ENCODE measurements at places on chromosomes 13 and 19.

DNA sequence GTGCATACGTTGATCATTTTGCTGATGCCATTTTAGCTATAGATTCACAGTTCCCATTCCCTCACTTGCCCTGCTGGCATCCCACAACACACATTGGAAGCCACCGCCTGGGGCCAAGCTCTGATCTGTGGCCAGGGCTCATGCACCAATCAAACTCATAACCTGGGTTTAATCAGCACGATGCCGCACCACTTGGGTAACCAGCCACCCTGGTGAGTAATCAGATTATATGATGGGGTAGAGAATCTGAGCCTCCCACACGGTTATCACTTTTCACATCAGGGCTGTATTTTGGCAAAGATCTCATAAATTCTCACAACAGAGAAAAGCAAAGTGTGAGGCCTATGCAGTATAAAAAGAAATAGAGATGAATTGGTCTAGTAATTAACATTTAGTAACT is 66.0 kb upstream of the TNFRSF19 start:
- H3K27ac ChIP-seq, result no peak overlapping the region
- no peaks in the 10 kb centered on the region for H3K36me3 ChIP-seq
- H3K4me1 ChIP-seq, result no peaks in the 10 kb centered on the region
- no peak overlapping the region for H3K4me3 ChIP-seq

- H3K27me3 ChIP-seq, result no peaks in the 10 kb centered on the region
- no peak overlapping the region for H3K4me3 ChIP-seq
- peaks cover 15% of the 10 kb centered on the region for H3K4me1 ChIP-seq
- H3K36me3 ChIP-seq, result peaks cover 41% of the 10 kb centered on the region
- no peak for DNase-seq
Observed at GRCh38 chr19:13888281-13888680, 11.3 kb downstream of the NANOS3 start.

- no peaks in the 10 kb centered on the region for H3K27me3 ChIP-seq
- no peak overlapping the region for H3K4me3 ChIP-seq
- no peak overlapping the region for H3K27ac ChIP-seq
- H3K4me1 ChIP-seq, result no peaks in the 10 kb centered on the region
Observed at GRCh38 chr13:44211286-44211685, 162.3 kb upstream of the SERP2 start.

DNA sequence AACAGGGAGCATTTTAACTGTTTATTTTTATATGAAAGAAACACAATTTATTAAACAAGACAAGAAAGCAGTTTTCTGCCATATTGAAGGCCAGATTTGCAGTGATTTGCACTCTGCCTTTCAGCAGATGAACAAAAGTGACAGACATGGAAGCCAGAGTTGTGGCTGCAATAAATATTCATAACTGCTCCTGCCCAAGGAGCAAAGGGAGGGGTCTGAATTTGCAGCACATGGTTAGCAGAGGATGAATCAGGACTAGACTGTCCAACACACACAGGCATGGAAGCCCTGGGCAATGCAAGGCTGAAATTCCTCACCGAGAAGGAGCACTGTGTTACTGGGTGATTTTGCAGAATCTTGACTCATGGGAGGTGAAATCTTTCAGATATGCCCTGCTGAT is 418.2 kb downstream of the DCT start:
- no peak overlapping the region for H3K27ac ChIP-seq
- H3K36me3 ChIP-seq, result no peaks in the 10 kb centered on the region
- no peaks in the 10 kb centered on the region for H3K27me3 ChIP-seq
- H3K4me3 ChIP-seq, result no peak overlapping the region

Measured in DND-41 (cell line).